ENCODE measurements at places on chromosomes 16 and 17.
A peak's percentile ranks its signal among the peaks of the same experiment; 100 is the strongest.

GRCh38 chr16:11992008-11992584, 15.6 kb downstream of the SNX29 start:
- DNase-seq = no peak

GRCh38 chr16:8908810-8909468, 26.8 kb downstream of the LITAFD start:
- no peak for DNase-seq

GRCh38 chr16:88347656-88348376, 34.9 kb upstream of the ZNF469 start:
- peak; percentile 28 for DNase-seq

DNA sequence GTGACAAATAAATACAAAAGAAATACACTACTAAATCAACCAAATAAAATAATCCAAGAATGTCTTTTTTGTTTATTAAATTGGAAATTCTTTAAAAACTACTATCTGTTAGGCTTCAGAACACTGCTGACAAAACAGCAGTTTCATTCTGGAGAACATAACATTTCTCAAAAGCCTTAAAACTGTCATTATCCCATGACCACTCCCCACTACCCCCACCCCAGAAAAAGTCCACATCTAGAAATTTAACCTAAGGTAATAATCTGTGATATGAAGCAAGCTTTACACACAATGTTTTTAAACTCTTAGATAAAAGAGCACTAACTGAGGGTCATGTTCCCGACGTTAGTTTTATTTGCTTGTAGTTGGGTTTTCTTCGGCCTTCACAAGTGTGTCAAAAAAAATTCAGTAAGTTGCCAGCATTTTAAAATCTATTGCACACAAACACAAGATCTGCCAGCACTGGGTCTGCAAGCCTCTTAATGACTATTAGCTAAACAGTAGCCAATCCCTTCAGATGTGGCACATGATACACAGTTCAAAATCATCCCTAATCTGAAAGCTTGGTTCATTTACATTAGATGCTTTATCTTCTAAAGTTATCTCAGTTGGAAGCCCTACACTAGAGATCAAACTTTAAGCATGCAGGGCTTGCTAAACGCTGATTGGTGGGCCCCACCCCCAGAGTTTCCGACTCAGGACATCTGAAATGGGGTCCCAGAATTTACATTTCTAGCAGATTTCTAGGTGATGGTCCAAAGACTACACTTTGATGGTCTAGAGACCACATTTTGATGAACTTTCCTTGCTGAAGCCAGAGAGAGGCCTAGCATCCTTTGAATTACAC, 75.2 kb downstream of the KANSL1 start:
- no peak for DNase-seq

DNA sequence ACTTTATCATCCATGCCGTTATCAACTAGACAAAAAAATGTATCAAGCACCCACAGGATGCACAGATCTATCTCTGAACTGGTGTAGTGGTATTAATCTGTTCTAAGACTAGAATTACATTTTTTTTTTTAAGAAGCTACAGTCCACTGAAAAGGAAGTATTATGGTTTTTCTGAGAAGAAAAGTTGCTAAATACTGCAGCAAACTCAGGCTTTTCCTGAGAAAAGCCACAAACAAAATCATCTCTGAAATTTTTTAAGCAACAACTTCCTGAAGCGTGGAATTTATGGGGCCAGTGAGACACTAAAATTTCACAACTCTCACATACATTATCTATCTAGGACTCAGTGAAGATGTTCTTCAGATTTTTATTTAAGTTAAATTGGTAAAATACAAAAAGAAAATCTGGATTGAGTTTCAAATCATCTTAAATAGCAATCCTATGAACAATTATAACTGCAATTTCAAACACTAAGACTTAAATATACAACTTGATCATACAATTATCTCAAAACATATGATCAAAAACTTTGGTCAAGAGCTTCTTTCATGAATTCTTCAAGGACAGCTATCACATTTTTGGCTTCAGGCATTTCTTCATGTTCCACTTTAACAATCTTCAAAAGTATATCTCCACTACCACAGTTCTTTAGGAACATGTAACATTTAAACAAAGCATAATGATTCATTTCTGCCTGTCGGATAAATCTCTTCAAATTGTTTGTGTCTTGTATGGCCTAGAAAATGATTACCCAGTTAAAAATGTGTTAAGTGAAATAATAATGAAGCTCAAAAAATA, 10.5 kb downstream of the C17orf75 start:
- DNase-seq = no peak

DNA sequence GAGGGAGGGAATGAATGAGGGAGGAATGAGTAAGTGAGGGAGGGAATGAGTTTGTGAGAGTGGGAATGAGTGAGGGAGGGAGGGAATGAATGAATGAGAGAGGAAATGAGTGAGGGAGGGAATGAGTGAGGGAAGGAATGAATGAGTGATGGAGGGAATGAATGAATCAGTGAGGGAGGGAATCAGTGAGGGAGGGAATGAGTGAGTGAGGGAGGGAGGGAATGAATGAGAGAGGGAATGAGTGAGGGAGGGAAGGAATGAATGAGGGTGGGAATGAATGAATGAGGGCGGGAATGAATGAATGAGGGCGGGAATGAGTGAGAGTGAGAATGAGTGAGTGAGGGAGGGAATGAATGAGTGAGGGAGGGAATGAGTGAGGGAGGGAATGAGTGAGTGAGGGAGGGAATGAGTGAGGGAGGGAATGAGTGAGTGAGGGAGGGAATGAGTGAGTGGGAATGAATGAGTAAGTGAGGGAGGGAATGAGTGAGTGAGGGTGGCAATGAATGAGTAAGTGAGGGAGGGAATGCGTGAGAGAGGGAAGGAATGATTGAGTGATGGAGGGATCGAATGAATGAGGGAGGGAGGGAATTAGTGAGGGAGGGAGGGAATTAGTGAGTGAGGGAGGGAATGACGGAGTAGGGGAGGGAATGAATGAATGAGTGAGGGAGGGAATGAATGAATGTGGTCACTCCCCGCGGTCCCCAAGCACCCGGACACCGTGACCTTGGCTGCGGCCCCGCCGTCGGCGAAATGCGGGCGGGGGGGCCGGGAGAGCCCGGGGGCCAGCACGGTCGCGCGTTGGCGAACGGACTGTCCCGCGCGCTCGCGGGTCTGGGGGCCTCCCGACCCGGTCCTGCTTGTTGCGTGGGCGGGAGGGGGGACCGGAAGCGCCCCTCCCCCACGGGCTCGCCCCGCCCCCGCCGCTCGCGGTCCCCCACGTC, 1.1 kb upstream of the UBE2I start:
- DNase-seq = no peak

DNA sequence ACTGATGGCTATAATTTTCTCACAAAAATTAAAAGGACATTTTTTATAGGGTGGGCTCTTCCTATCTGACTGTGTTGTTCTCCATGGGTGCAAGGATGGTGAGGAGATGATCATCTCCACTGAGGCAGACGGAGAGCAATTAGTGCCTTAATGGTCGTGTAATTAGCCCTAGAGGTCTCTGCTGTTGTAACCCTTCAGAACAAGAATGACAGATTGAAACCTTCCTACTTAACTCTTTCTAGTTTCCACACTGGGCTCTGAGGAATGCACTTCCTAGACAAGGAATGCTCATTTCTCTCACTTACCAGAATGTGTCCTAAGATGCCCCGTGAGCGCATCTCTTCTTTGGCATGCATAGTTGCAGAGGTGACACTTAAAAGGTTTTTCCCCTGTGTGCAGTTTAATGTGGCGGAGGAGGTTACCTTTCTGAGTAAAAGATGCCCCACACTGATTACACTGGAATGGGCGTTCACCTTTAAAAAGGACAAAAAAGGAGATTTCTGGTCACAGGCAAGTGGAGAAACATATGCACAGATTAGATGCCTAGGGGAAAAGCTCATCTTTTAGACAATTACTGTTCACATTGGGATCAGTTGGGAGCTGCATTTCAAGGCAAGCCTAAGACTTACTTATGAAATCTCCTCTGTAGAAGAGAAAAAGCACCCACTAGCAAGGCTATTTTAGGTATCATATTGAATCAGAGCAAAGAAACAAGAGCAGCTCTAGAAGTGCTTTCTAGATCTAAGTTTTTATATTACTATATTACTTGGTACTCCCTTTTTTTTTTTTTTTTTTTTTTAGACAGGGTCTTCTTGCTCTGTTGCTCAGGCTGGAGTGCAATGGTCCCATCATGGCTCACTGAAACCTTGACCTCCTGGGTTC, 53.6 kb downstream of the GRB7 start:
- DNase-seq = no peak

GRCh38 chr17:21025451-21025850, 17.4 kb downstream of the USP22 start:
- DNase-seq = no peak

DNA sequence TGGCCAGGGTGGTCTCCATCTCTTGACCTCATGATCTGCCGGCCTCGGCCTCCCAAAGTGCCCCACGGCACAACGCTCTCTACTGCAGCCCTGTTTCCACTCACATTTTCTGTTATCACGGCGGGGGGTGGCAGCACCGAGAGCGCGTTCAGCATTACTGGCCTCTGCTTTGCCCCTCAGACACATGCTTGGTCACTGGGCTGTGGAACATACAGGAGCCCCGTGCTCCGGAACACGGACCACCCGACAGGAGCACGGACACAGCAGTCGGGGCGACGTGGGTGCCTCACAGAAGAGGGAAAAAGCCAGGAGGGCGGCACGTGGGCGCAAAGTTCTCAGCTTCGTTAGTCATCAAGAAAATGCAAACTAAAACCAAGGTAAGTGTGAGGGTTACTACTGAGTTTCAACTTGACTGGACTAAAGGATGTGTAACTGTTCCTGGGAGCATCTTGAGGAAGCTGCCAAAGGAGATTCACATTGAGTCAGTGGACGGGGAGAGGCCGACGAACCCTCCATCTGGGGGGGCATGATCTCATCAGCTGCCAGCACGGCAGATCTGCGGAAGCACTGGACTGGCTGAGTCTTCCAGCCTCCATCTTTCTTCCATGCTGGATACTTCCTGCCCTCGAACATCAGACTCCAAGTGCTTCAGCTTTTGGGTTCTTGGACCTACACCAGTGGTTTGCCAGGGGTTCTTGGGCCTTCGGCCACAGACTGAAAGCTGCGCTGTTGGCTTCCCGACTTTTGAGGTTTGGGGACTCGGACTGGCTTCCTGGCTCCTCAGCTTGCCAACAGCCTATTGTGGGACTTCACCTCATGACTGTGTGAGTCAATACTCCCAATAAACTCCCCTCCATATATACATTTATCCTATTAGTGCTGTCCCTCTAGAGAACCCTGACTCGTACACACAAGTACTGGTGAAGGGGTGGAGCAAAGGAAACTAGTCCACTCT, 106.8 kb downstream of the ZNF778 start:
- peak; percentile 60 for DNase-seq

DNA sequence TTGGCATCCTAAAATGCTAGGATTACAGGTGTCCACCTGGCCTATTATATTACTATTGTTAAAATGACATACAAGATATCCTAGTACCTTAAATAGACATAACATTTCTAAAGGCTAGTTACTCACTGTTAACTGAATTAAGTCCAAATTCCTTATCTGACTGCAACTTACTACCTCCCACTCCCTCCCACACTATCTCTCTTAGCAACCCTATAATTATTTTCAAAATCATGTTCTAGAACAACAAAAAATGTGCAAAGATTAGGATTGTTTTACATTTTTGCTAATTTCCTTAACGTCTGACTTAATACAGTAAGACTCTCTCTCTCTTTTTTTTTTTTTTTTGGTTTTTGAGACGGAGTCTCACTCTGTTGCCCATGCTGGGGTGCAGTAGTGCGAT, 2.2 kb upstream of the ATF7IP2 start:
- DNase-seq = no peak

GRCh38 chr16:8761078-8761477, 36.4 kb downstream of the TMEM186 start:
- DNase-seq = no peak

DNA sequence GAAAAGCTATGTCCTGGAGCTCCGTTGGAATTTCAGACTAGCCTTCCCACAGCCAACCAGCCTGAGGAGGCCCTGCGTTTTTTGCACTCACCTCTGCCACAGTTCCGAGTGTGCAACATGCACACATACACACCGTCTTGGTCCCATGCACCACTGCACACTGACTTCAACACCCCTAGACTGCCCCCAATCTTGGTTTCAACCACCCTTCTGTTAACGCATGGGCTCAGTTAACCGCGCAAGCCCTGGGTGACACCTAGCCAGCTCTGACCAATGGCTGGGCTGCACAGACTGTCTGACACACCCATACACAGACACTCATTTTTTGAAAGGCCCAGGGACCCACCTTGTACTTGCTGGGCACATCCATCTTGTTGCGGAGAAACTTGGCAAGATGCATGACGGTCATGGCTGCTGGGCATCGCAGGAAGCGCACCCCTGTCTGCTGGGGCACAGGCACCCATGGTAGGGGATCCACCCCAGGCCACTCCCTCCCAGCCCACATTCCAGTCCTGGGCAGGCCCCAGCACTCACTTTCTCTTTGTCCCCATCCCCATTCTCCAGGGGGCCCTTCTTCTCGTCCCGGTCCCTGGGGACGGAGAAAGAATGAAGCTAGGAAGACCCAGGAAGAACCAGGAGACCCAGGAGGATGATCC, 8.0 kb downstream of the CISD3 start:
- DNase-seq = no peak

- DNase-seq = no peak
Observed at GRCh38 chr16:9007177-9007794, 43.6 kb upstream of the USP7 start.

GRCh38 chr17:49216953-49217650, 6.6 kb downstream of the ABI3 start:
- peak; percentile 32 for DNase-seq

DNA sequence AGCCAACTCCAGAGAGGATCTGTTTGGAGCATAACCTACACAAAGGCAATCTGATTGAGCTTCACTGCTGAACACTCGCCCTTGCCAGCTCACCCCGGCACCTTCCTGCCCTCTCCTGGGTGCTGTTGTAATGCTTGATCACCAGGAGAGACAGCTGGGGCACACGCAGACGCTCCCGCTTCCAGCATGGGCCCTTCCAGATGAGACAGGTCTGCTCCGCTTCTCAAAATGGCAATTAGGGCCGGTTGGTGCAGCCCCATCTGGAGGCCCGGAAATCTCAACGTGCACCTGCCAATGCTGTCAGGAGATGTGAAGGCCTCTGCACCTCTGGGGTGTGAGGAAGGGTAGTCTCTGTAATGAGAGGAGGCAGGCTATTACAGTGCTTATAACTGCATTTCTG, 206.1 kb downstream of the ABCC12 start:
- DNase-seq = no peak
